Stimulated activated CD8-positive, alpha-beta memory T cell treated with anti-CD3 and anti-CD28 coated beads, Interleukin-12 subunit alpha, Interleukin-12 subunit beta, amount 100 ng/mL, for 1 hour (primary cell): ENCODE measurements at places on chromosomes 13 and 19.

DNA sequence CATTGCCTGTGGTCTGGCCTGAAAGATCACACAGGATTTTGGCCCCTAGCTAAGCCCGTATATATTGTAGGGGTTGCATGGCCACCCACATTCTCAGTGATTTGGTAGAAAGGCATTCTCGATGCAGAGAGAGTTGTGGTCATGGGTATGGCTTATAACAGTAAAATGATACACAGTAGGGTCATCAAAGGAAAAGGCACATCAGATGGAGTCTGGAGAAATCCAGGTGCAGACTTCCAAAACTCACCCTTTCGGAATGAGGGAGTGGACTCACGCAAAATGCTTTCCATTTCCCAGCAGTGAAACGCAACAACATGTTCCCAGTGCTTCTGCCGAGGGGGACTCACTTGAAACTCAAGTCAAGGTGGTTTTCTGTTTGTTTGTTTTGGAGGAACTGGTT lies 802.5 kb upstream of the SLITRK1 start:
- DNase-seq, result no peak

DNA sequence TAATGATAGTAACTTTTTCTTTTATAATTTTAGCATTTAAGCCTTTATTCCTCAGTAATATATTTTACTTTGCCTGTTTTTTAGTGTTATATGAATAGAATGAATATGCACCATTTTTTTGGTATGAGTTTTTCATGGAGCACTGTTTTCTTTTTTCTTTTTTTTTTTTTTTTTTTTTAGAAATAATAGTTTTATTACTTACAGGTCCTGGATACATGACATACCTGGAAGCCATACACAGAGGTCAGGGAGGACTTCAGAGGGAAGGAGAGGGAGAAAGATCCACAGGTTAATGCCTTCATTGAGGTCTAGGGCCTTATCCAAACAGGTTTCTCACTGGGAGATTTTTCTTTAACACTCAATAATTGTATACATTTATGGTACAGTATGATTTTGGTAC lies 26.4 kb downstream of the KCTD4 start:
- no peak for DNase-seq

DNA sequence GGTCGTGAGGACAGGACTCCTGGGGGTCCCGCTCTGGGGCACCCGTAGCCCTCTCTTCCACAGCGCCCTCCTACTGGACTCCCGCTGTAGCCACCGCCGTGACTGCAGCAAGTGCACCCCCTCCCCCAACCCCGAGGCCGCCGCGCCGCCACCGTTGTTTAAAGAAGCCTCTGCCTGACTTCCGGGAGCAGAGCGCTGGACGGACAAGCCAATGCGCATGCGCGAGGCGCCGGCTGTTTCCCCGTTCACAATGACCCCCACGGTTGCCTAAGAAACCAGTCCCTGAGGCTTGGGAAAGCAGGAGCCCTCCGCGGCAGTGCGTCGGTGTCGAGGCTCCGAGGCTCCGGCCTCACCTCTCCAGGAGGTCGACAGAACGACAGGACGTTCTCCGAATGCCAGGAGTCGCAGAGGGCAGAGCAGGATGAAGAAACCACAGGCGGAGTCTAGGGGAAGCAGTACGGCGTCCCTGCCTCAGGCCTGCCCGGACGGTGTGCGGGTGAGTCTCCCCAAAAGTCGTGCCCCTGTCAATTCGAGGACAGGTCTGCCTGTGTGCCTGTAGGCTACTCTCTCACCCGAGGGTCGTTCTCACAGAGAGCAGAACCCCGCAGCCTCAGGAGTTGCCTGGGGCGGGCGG lies 70.5 kb upstream of the ZNF420 start:
- DNase-seq, result no peak

GRCh38 chr13:55160867-55161266 lies 1979.9 kb upstream of the PRR20A start:
- no peak for DNase-seq

- no peak for DNase-seq
Observed at GRCh38 chr19:49690079-49690655, 749 bp upstream of the CPT1C start.

GRCh38 chr19:8614455-8614854 lies 3.9 kb upstream of the ADAMTS10 start:
- no peak for DNase-seq

- DNase-seq, result no peak
Observed at GRCh38 chr13:107778094-107778493, 437.2 kb downstream of the LIG4 start.

GRCh38 chr19:34979819-34980640 lies 16.0 kb upstream of the ZNF792 start:
- DNase-seq, result no peak

DNA sequence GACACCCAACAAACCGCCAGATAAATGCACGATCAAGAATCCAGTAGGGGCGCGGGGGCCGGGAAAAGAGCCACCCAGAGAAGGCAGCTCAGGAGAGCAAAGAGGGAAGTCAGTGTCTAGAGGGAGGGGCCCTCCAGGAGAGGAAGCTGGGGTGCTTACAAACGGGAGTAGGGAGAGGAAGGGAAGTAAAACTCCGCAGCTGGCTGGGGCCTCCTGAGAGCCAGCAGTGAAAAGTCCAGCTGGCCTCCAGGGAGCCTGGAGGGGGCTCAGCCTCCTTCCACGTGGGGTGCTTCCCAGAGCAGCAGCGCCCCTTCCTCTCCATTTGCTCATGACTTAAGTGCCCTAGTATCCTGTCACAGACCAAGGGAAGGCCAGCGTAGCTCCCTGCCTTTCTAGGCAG lies 51.8 kb downstream of the TMED1 start:
- DNase-seq, result no peak

- DNase-seq, result no peak
Observed at GRCh38 chr13:63279136-63279535, 1863.5 kb upstream of the PCDH20 start.

- DNase-seq, result no peak
Observed at GRCh38 chr19:5445561-5446055, 9.6 kb upstream of the ZNRF4 start.

DNA sequence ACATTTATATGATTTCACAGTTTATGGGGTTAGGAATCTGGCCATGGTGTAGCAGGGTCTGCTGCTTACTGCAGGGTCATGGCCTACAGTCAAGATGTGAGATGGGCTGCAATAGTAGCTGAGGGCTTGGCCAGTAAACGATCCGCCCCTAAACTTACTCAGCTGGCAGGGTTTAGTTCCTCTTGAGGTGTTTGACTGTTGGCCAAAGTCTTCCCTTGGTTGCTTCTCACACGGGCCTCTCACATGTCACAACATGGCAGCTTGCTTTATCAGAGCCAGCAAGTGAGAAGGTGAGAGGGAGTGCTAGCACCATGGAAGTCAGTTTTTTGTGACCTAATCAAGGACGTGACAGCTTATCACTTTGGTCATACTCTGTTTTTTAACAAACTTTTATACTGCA lies 77.1 kb downstream of the DNAJC3 start:
- no peak for DNase-seq

GRCh38 chr13:64066711-64067110 lies 2651.1 kb upstream of the PCDH20 start:
- DNase-seq, result no peak

GRCh38 chr19:7795555-7796161 lies 32.6 kb downstream of the CLEC4M start:
- DNase-seq, result no peak

- DNase-seq, result no peak
Observed at GRCh38 chr13:96696389-96696900, 297.8 kb downstream of the OXGR1 start.

- no peak for DNase-seq
Observed at GRCh38 chr19:5193192-5193591, 147.4 kb downstream of the PTPRS start.

DNA sequence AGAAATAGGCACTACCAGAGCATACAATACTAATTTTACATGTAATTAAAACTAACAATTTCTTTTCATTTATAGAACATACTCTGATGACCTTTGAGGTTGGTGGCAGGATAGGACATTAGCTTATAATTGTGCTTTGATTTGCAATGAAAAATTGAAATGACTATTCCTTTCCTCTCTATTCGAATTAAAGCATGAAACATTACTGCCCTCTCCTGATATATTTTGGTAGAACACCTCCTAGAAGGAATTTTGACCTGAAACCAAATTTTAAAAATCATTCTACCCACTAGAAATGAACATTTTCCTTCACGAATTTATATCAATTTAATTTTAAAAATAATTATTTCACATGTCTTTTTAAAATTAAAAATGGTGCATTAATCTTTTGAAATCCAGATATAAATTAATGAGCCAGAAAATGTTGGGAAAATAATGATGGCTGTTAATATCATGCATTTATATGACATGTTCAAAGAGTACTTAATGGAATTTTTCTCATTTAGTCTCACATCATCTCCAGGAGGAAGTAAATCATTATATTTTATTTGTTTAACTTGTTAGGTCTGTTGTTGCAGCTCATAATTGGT lies 556.3 kb upstream of the ARGLU1 start:
- DNase-seq, result no peak

DNA sequence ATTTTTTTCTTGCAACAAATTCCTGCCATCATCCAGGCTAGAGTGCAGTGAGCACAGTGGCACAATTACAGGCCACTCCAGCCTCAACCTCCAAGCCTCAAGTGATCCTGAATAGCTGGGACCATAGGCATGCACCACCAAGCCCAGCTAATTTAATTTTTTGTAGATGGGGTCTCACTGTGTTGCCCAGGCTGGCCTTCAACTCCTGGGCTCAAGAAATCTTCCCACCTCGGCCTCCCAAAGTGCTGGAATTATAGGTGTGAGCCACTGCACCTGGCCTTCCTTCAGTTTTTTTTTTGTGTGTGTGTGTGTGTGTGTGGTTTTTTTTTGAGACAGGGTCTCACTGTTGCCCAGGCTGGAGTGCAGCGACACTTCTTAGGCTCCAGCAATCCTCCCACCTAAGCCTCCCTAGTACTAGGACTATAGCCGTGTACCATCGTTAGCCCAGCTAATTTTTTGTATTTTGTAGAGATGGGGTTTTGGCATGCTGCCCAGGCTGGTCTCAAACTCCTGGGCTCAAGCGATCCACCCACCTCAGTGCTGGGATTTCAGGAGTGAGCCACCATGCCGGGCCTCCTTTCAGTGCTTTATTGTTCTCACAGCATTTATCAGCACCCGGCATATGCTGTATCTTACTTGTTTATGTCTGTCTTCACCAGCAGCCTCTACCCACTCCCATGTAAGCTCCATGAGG lies 5.9 kb upstream of the SRRM5 start:
- DNase-seq, result no peak

DNA sequence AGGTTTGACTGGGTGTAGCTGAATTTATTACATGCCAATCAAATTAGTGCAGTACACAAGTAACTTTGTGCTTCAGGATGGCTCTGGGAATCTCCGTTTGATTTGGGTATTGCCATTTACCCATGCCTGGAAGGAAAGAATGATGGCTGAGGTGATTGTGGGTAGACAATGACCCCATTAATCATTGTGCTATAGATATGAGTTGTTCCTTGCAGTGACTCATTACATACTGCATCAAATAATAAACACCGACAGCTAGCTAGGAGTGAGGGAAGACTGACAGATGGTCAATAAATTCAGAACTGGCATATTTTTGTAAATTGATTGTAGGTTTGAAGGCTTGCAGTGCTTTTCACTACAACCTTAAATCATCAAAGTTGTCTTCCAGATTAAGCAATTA lies 1069.5 kb downstream of the DIAPH3 start:
- DNase-seq, result no peak

- no peak for DNase-seq
Observed at GRCh38 chr13:50893211-50893852, 16.3 kb upstream of the RNASEH2B start.

DNA sequence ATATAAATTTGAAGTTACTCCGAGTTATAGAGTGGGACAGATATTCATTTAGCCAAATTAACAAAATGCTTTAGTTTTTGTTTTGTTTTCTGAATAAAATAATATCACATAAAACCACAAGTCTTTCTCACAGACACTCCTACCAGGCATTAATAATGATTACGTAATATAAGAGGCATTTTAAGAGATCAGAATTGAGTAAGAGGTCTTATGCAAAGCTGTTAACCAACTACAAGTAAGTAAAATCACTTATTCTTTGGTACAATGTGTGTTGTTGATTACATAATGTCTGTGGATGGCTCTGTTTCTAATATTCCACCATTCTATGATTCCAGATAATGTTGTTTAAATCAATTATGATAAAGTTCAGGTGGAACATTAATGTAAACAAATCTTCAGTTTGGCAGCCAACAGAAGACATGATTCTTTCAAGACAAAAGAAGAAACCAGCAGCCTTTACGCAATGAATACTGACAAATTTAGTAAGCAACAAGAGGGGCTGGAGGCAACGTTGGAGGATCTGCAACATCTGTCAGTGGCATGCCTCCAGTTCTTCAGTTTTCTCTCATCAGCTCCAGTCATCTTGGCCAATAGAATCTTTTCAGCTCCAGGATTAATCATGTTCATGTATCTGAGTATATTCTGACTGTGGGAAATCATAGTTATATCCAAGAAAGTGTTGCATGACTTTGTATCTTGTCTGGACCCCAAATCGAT lies 403.8 kb downstream of the SLITRK5 start:
- DNase-seq, result no peak

- no peak for DNase-seq
Observed at GRCh38 chr19:47704024-47704423, 9.2 kb upstream of the EHD2 start.

- DNase-seq, result no peak
Observed at GRCh38 chr13:90455823-90456222, 891.7 kb upstream of the MIR17HG start.

GRCh38 chr19:19022380-19022961 lies 10.8 kb downstream of the SUGP2 start:
- DNase-seq, result no peak

- DNase-seq, result no peak
Observed at GRCh38 chr19:8421484-8422461, 8.7 kb downstream of the MARCHF2 start.

- DNase-seq, result no peak
Observed at GRCh38 chr19:13670846-13671245, 93.5 kb upstream of the MRI1 start.

GRCh38 chr13:114072421-114072820 lies 60.0 kb downstream of the RASA3 start:
- DNase-seq, result no peak

- no peak for DNase-seq
Observed at GRCh38 chr19:43469160-43469480, 3.7 kb upstream of the LYPD3 start.

DNA sequence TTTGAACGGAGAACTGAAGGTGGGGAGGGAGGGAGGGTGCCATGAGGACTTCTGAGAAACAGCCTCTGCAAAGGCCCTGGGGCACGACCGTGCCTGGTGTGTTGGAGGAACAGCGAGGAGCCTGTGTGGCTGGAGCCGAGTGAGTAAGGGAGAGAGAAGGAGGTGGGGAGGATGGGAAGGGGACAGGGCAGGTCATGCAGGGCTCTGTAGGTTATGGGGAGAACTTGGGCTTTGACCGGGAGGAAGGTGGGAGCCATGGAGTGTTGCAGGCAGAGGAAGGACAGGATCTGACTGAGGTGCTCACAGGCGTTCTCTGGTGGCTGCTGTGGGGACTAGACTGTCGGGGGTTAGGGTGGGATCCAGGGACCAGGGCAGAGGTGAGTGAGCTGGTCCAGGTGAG lies 6.7 kb downstream of the MPND start:
- no peak for DNase-seq

DNA sequence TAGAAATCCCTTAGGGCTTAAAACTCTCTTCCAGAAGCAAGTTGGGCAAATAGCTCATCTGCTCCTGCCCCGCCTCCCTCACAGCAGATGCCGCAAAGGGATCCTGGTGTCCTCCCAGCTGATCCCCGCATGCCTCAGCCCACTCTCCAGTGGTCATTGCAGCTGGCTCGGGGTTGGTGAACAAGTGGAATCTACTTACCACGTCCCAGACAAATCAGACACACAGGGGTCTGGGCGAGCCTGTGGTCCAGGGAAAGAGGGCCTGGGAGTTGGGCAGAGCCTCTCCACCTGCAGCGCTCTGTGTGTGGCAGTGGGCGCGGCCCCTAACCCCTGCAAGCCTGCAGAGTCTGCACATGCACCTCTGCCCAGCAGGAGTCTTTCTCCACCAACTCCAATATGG lies 10.8 kb upstream of the C19orf33 start:
- DNase-seq, result no peak
